ENCODE measurements at places on chromosomes 3 and 15.

DNA sequence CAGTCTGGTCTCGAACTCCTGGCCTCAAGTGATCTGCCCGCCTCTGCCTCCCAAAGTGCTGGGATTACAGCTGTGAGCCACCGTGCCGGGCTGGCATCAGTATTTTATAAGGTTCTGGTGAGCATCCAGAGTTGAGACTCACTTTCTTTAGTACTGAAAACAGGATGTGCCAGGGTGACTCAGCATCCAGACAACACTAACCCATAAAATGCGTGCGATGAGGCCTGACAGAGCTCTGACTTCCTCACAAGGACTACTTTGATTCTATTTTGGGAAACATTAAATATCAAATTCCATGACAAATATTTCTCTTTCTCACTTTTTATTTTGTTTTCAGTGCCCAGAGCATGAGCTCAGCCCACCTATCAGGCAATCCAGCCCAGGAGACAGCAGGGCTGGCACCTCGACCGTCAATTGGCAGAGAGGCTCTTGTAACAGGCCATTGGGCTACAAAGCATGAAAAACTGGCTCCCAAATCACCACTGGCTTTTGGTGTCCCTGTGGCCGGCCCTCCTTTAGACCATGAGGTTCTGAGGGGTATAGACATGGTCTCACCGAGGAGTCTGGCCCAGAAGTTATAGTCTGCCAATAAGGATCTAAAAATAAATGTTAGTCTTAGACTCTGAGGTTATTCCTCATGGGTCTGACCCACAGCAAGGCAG lies 75.0 kb downstream of the FEM1B start:
- DNase-seq = no peak

DNA sequence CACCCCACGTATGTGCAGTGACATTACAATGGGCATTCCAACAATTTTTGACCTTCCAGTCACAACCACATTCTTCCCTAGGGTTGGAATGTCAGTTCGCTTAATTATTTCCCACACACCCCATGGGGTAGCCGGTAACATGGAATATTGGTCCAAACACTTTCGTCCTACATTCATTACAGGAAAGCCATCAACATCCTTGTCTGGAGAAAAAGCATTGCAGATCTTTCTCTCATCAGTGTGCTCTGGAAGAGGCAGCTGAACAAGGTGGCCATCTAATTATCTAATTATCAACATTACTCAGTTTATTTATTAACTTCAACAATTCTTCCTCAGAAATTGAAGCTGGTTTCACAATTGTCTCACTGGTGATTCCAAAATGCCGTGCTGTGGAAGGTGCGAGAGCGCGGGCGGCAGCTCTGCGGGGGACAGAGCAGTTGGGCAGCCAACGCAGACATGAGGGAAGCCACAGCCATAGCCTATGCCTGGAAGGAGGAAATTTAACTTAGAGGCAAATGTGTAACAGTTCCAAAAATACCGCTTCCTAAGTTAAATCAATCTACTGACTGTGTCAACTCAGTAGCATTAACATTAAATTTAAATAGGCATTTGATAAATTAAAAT lies 1158.9 kb upstream of the EPHA6 start:
- DNase-seq = no peak

DNA sequence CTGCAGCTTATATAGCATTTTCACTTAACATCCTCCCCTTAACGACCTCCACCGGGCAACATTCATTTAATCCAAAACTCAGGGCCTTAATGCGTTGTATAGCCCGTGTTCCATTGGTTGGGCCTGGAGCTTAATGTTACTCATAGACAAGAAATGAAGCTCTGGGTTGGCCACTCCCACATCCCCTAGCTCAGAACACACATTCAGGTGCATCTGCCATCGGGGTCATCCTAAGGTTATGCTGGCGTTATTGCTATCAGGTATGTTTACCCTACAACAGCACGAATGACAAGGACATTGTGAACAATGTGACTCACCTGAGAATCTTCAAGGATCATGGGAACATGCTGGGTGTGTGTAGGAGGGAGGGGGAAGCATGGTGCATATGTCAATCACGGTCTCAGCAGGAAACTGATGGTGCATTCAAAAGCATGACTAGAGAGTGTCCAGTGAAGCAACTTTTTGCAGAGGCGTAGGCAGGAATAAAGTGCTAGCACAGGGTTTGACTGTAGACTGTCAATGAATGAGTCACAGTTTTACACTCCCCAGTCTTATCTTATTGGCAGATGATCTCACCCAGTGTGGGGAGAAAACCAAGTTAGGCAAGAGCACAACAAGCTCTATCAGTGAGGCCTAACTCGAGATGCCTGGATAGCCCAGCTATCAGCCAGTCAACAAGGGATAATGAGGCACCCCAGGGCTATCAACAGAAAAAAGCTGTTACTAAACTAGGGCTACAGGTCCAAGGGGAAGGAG lies 402.1 kb upstream of the MCTP2 start:
- no peak for DNase-seq

DNA sequence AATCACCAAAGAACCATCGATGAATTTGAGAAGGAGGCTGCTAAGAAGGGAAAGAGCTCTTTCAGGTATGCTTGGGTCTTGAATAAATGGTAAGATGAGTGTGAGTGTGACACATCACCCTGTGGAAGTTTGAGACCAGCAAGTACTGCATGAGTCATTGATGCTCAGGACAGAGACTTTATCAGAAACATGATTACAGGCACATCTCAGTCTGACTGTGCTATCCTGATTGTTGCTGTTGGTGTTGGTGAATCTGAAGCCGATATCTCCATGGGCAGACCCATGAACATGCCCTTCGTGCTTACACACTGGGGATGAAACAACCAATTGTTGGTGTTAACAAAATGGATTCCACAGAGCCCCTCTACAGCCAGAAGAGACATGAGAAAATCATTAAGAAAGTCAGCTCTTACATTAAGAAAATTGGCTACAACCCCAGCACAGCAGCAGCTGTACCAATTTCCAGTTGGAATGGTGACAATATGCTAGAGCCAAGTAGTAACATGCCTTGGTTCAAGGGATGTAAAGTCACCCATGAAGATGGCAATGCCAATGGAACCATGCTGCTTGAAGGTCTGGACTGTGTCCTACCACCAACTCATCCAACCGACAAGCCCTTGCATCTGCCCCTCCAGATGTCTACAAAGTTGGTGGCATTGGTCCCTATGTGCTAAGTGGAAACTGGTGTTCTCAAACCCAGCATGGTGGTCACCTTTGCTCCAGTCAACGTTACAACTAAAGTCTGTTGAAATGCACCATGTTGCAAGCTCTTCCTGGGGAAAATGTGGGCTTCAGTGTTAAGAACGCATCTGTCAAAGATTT lies 20.5 kb downstream of the TM4SF4 start:
- no peak for DNase-seq

- DNase-seq = no peak
These were observed 12.0 kb upstream of the MAP6D1 start for GRCh38 chr3:183837390-183837789.

DNA sequence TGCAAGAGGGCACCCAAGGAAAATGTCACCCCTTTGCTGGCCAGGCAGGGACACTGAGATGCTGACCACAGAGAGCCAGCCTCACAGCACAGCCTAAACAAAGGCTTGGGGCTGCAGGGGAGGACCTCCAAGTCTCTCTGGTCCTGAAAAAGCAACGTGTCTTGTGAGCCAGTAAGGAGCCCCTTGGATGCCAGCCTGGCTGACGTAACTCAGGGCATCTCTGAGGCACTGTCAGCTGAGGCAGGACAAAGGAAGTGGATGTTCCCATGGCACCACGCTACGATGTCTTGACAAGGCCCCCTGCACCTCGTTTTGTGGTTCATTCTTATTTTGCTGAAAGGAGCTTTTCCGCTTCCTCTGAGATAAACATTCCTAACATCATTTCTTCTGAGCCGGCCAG lies 160.7 kb downstream of the OR4M2 start:
- DNase-seq = no peak

DNA sequence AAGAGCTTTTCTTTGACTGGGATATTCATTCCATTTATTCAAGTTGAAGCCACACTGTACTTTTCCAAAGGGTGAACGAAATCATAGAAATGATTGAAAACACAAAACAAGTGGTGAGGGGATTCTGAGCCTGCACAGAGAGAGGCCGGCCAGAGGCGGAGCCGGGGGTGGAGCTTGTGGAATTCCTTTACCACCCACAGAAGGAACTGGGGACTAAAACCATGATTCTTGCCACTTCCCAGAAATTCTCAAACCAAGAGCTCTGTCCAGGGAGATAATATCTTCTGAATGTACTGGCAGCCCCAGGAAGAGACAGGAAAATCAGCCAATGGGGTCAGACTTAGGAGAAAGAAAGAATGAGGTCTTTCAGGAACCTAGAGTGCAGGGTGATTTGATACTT lies 20.8 kb downstream of the FBN1 start:
- DNase-seq = no peak

GRCh38 chr3:72421126-72421525 lies 427.1 kb downstream of the SHQ1 start:
- no peak for DNase-seq

DNA sequence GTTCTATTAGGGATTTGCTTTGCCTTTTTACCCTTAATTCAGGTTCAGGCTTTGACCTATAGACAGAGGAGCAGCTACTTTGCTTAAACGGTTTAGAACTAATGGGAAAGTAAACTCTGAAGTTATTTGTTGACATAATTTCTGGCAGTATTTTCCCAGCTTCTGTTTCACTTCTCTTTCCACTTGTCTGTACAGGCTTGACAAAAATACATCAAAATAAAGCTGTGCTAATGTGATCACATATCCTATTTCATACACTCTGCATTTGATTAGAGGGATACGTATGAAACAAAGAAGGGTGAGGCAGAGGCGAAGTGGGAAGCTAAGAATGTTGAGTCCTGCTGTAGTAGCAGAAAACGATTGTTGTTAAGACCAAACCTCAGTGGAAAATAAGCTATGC lies 389.1 kb upstream of the RARB start:
- no peak for DNase-seq

DNA sequence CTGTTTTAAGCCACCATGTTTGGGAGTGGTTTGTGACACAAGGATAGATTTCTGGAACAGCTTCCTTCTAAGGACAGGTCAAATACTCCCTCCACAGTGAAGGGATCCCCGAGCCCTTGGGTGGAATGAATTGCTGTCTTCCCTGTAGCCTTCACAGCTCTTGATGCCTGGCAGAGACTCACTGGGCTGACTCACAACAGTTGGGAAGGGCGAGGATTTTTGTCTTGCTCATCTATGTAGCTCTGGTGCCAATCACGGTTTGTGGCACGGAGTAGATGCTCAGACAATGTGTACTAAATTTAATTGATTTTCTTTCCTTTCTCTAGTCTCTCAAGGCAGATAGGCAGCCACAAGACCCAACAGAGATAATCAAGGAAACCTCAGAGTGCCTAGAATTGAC lies 27.0 kb downstream of the CRYGS start:
- no peak for DNase-seq

DNA sequence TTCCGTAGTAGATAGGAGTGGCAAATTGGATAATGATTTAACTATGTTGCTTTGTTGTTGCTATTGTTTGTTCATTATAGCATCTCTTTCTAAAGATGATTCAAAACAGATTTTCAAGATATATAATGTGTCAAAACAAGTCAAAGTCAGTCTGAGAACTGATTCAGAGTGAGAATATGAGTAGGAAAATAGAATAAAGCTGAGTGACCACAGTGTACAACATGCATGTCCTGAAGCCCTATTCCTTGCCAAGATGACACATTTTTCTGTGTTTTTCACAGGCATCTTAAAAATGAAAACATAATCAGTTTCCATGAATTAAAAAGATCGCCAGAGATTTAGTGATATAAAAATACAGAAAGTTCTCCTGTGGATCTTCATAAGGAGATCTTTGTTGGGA lies 57.0 kb upstream of the THRB start:
- DNase-seq = no peak

GRCh38 chr15:85963262-85963760 lies 116.4 kb upstream of the AGBL1 start:
- DNase-seq = no peak

All from upper lobe of right lung (tissue), 1 donor.